Left ventricle myocardium superior (tissue), 1 donor: ENCODE measurements at places on chromosomes 1 and 21.

- peak; percentile 61 for DNase-seq
These were observed 77.5 kb downstream of the PLPP3 start for GRCh38 chr1:56501888-56502287.

DNA sequence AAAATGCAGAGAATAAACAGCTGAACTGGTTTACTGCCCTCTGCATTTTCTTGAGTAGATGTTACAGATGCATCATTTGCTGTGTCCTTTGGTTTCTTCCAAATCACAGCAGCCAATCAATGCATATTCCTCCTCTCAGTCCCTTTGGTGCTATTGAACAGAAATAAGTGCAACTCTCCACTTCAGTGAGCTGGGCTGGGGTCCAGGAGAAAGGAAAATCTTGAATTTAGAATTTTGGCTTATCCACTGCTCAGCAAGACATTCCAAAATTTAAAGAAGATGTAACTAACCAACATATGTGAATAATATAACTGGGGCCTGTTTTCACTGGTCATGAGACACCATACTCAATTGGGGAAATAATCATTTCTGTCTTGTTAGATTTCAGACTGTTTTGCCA, 39.2 kb downstream of the PRMT6 start:
- DNase-seq = no peak

DNA sequence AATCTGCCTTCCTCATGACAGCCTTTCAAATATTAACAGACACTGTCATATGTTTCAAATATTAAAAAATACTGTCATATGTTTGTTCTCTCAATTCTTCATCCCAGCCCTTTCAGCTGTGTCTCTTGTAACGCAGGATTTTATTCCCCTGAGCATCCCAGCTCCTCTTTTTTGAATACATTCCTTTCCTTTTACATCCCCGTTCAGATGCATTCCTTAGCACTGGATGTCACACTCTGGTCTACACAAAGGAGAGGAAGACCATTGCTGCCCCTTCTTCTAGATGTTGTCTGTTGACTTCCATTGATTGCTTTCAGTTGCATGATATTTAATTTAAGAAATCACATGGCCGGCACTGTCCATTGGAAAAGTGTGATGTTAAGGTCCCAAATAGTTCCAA, 117.4 kb upstream of the PAXBP1 start:
- DNase-seq = no peak

DNA sequence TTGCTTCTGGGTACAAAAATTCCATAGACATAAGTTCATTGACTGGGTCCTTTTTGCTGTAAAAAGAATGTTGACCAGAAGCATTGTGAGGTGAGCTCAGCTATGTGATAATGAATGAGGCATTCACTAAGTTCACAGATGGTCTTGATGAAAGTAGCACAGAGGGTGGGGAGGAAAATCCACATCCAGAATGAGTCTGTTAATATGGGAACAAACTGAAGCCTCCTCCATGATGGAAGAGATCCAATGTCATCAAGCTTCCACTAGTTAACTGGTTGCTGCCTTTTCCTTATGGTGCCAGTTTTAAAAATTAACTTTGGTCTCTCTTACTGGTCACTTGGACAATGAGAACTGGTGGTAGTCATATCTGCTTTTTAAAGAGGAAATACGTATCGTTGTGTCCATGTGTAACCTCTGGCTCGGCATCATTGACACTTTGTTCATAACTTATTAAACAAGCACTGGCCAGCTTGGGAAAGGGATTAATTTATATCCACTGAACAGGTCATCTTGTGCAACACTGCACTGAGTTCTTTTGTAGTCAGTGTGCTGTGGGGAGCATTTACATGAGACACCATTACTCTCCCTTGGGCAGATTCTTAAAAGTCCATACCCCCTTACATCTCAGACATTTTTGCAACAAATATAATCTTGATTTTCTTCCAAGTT, 88.6 kb downstream of the ADAMTS1 start:
- DNase-seq = no peak

DNA sequence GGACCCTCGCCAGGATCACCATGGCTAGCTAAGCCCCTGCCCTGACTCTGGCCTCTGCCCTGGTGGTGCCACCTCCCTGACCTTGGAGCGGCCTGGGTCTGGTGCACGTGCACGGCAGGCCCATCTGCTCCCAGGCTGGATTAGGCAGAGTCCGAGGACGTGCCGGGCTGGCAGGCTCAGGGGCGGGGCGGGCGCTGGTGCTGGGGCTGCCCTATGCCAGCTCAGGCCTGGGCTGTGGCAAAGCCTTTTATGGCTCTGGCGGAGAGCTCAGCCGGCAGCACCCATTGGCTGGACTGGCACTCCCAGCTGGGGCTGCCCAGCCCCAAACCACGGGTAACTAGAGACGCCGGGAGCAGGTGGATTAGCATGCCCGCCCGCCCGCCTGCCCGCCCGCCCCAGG, 17.1 kb upstream of the EDN2 start:
- DNase-seq = peak; percentile 55
